ENCODE measurements at places on chromosomes 1 and 21.

GRCh38 chr1:204645666-204646065 is 39.9 kb downstream of the LRRN2 start:
- no peak for DNase-seq

GRCh38 chr1:15254559-15254958 is 7.5 kb downstream of the FHAD1 start:
- DNase-seq, result no peak

GRCh38 chr1:213135572-213135971 is 84.5 kb downstream of the RPS6KC1 start:
- no peak for DNase-seq

DNA sequence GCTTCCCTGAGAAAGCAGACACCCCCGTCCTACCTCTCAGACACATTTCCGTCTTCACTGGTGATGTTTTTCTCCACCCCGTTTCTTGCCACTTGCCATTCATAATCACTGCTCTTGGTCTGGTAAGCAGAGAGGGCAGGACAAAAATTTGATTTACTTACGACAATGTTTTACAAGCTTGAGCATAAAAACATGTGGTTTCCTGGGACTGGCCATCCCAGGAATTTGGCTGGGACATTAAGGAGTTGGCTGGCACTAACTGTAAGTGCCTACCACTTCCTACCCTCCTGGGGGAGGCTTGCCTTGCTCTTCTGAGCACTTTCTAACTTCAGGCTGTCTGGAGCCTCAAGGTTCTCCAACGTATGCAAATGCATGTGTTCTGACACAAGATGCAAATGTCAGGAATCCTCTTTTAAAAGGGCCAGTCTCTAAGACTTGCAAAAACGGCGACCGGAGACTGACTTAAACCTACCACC is 24.2 kb downstream of the ZBTB18 start:
- DNase-seq, result no peak

GRCh38 chr1:115712911-115713609 is 55.5 kb downstream of the CASQ2 start:
- no peak for DNase-seq

GRCh38 chr21:36976882-36977651 is 10.6 kb upstream of the HLCS start:
- no peak for DNase-seq

DNA sequence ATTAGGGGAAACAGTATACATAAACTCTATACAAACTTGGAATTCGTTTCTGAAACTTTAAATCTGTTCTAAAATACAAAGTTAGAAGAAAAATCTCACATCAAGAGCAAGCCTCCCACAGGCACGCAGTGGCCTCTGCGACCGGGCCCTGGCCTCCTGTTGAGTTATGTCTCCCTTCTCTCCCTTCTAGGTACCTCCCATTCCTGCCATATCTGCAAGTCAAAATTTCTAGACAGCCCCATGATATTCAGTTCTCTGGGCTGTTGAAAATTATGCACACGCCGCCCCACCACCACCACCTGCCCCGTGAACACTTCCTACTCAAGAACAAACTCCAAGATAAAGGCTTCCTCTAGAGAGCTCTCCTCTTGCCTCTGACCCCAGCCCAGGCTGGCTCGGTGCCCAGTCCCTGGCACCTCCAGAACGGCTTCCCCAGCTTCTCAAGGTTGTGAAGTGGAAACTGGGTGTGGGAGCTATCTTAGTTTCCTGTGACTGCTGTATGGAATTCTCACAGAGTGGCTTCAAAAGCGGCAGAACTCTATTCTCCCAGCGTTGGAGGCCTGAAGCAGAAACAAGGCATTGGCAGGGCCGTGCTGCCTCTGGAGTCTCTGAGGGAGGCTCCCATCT is 37.7 kb upstream of the LRP8 start:
- no peak for DNase-seq

DNA sequence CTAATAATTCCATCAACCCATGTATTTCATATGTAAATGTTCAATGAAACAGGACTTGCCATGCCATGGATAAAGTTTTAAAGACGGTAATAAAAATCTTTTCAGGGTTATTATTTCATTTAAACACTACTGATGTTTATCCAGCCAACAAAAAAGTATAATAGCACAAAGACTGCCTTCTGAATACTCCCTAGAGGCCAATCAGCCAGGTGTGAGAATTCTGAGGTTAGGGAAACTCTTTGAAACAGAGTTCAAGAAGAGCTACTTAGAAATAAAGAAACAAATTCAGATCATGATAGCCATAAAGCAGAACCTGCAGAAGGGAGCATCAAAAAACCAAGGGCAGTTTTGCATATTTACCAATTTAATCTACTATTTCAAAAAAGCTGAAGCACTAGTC is 48.7 kb downstream of the AKT3 start:
- DNase-seq, result no peak

DNA sequence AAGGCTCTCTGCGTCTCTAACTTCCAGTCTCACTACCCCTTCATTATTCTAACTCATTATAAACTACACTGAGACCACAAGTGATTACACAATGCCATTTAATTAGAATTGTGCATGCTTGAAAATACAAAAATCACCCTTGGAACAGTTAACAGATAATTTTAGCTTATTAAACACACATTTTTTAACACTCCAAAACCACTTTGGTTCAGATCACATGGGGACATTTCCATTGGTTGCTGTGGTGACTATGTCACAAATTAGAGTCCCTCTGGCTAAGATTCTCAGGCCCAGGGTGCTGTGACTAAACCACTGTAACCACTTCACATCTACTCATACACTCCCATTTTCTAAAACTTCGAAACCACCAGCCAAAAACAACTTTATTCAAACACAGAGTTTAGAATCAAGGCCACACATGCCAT is 43.0 kb downstream of the JAK1 start:
- no peak for DNase-seq

GRCh38 chr1:245256528-245256927 is 101.7 kb downstream of the KIF26B start:
- DNase-seq, result no peak

GRCh38 chr1:157390651-157391050 is 161.7 kb downstream of the FCRL5 start:
- DNase-seq, result no peak

DNA sequence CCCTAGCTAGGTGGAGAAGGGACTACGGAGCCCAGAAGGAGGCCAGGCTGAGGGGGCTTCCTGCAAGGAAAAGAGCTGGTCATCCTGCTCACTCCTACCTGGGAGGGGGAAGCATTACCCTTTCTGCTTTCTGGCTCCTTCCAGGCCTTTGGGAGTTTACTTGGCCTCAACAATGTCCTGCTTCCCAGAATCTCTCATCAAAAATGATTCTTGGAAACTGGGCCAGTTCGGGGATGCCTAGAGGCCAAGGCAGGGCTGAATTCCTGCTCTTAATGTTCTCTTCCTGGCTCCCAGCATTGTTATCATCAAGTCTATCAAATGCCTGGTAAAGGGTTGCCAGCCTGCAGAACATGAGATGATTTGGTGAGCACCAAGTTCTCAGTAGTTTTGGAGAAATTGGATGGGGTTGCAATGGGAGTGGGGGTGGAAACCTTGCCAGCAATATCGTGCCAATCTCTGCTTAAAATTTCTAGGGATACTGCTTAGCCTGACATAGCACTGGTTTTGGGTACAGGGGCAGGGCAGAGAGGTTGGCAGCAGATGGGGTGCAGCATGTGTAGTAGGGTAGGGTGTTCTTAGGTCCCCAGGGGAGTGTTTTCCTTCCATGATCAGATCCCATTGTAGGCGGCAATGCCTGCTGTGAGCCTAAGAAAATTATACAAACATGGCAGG is 7.7 kb upstream of the PAFAH2 start:
- DNase-seq, result no peak

GRCh38 chr1:198660341-198661261 is 21.8 kb downstream of the PTPRC start:
- DNase-seq, result no peak

GRCh38 chr1:177065430-177065829 is 99.1 kb downstream of the ASTN1 start:
- no peak for DNase-seq

- no peak for DNase-seq
Observed at GRCh38 chr1:190679454-190679853, 201.8 kb upstream of the BRINP3 start.

DNA sequence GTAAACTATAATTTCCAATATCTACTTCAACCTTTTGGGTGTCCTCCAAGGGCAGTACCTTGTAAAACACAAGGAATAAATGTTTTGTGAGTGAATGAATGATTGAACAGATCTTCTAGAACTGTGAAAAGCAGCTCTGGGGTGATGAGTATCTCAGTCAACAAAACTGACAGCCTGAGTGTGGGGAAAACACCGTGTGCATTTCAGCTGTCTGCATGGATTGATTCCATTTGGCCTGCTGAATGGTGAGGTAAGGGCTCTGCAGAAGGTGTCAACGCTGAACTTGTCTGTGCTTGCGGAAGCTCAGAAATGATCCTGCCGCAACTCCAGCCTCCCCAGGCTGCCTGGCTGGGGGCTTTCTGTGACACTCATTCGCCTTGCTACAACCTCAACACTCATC is 7.4 kb upstream of the AGMAT start:
- no peak for DNase-seq

DNA sequence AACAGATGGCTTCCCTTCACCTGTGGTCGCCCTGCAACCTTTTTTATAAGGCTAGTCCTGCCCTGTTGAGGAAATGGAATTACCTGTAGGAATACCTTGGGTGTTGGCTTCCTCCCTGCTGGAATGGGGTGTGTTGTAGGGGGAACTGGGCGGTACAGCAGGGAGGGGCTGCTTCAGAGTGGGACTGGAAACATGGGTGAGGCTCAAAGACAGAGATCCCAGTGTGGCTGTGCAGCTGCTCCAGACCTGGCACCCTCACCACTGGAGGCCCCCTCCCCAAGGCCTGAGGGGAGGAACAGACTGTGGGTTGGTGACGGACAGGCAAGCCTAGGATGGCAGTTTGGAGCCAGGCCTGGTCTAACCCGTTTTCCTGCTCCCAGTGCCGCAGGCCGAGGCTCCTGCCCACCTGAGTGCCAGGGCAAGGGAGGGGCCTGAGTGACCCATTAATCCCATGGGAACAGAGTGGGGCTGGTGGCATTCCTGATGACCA is 4.5 kb downstream of the EFNA3 start:
- peak; percentile 38 for DNase-seq

DNA sequence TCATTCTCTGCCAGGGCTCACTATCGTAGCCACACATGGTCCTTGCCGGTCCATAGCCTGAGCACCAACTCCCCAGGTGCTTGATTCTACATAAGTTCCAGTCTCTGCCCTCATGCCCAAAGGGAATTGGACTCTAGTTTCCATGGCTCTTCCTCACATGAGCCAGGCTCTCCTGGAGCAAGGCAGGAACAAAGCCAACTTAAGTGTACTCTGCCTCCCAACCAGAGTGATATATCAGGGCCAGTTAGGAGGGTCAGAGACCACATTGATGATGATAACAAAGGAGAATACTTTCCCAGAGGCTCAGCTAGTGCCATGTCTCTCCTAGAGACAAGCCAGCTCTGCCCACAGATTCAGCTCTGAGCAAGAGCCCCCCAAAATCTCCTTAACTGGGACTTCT is 70.9 kb downstream of the ERI3 start:
- no peak for DNase-seq

GRCh38 chr1:11868331-11868980 is 9.7 kb upstream of the NPPB start:
- DNase-seq, result no peak

- DNase-seq, result no peak
Observed at GRCh38 chr1:31627930-31628559, 10.6 kb downstream of the HCRTR1 start.

DNA sequence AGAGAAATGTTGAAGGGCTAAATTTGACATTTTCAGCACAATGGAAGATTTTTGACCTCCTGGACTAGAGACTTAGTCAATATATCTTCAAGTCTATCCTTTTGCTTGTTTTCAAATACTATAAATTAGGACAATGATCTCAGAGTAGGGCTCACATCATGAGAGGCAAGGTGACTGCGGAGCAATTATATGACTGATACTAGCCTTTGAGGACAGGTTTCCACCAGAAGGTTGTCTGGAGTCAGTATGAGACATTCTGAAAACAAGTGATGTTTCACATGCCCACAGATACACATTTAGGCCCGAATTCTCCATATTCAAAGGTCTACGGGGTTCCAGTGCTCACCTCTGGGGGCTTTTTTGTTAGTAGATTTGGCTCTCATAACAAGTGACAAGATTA is 142.3 kb upstream of the SAMSN1 start:
- no peak for DNase-seq

- DNase-seq, result peak; percentile 93
Observed at GRCh38 chr1:27522432-27523336, 32.7 kb upstream of the WASF2 start.

GRCh38 chr1:80534606-80535360 is 1266.0 kb upstream of the ADGRL2 start:
- DNase-seq, result no peak

- no peak for DNase-seq
Observed at GRCh38 chr1:118973032-118973431, 15.1 kb downstream of the TBX15 start.

GRCh38 chr21:33816174-33816573 is 99.4 kb downstream of the ATP5PO start:
- DNase-seq, result no peak

DNA sequence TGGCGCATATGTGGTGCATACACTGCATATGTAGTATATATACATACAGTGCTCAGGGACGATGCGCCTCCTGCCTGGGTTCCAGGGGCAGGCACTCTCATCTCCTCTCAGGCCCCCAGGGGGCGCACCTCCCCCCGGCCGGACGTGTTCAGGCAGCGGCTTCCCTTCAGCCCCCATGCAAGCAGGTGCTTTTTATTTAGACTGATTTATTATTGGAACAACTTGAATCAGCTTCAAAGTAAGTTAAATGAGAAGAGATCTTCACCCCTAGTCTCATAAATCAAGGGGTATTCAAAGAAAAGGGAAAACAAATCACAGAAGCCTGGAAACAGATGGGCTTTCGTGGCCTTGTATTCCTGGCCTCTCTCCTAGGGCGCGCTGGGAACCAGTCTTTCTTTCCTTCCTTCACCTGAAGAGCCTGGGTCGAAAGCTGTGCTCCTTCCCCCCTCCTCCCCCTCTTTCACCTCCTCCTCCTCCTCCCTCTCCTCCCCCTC is 64.6 kb downstream of the UBIAD1 start:
- no peak for DNase-seq

DNA sequence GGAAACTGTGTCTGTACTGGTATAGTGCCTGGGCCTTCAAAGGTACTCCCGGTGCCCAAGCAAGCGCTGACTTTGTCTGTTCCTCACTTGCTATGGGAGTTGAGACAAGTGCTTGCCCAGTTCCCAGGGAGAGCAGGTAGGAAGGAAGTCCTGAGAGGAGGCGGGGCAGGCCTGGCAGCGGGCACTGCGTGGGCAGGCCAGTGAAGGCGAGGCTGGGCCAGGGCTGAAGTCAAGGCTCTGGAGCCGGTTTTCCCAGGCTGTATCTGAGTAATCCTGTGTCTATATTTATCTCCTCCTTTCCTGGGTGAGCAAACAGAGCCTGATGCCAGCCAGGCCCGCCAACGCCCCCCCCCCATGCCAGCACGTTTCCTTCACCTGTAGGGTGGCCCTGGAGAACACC is 15.9 kb upstream of the EDN2 start:
- DNase-seq, result no peak

Measured in left hindlimb (tissue), 1 donor.